ENCODE measurements at places on chromosomes 5 and 9.
A peak's percentile ranks its signal among the peaks of the same experiment; 100 is the strongest.

GRCh38 chr9:20663133-20663532 lies 20.9 kb upstream of the FOCAD start:
- no peak for DNase-seq

GRCh38 chr5:180950291-180950949 lies 38.2 kb upstream of the BTNL3 start:
- DNase-seq: no peak

DNA sequence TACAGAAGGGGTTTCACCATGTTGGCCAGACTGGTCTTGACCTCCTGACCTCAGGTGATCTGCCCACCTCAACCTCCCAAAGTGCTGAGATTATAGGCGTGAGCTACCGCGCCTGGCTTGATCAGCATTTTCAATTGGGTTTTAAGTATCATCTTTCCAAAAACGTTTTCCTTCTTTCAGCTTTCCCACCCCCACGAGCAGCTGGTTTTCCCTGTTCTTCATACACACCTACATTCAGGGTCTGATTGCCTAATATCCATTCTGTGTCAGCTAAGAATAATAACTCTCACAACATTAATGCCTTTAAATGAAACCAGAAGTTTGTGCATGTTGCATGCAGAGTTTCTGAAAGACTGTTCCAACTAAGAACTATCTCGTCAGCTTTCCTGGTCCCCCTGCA lies 38.3 kb downstream of the RFK start:
- DNase-seq: no peak

DNA sequence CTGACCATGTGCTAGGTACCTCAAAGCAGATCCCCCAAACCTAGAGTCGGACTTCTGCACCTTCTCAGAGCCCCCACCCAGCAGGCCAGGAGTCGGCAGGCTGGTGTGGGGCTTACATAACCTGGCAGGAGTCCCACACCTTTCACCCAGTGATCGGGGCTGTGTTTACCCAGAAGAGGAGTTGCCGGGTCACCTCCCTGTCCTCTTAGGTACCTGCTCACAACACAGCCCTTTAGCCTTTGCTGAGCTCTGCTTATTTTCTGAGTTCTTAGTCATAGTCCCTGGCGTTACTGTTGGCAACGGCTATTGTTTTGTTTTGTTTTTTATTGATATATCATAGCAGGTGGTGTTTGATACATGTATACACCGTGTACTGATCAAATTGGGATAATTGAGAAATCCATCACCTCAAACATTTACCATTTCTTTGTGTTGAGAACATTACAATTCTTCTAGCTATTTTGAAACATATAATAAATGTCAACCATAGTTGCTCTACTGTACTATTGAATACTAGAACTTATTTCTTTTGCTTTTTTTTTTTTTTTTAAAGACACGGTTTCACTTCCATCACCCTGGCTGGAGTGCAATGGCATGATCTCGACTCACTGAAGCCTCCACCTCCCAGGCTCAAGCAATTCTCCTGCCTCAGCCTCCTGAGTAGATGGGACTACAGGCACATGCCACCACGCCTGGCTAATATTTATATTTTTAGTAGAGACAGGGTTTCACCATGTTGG lies 10.4 kb upstream of the EEIG1 start:
- DNase-seq: peak; percentile 50

GRCh38 chr5:102627315-102627714 lies 127.8 kb upstream of the PAM start:
- DNase-seq: no peak

DNA sequence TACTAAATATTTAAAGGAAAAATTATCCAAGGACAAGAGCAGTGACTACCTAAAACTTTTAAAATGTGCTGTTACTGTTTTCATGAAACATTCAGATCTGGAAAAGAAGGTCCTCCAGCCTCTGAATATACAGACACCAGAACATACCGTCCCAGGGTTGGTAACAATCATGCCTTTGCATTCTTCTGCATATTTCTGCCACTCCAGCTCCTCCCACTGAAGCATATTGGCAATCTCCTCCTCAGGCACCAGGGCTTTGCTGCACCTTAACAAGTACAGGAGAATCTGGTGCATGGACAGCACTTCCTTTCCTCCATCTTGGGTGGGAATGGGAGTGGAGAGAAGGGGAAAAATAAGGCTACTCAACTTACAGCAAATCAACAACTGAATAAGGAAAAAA lies 60.0 kb downstream of the DROSHA start:
- DNase-seq: no peak

- no peak for DNase-seq
Observed at GRCh38 chr9:98989036-98990000, 45.6 kb downstream of the COL15A1 start.

DNA sequence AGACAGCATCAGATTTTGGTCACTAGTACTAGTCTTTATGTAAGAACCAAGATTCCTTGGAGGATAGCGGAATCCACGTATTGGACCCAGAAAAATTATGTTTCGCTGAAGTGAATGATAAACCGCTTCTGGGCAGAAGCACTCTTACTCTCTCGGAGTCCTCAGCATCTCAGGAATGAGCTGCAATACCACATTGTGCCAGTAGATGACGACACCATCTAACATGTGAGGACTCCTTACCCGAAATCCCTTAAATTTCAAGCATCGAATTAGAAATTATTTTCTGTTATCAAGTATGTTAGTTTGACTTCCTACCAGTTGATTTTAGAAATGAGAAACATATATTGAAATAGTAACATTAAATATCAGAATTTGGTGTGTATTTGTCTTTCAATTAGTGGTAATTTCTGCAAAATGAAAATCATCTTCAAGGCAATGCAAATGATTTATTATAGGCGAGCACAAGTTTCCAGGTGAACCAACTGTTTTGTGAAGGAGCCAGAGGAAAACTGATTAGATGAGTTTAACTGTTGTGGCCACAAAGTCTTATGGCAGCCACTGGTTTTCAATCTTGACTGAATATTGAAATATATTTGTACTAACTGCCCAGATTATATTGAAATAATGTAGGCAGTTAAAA lies 66.0 kb upstream of the CAMK4 start:
- peak; percentile 70 for DNase-seq

GRCh38 chr9:119369680-119370366 lies 588 bp upstream of the BRINP1 start:
- no peak for DNase-seq
